ENCODE measurements at places on chromosomes 6 and 20.

GRCh38 chr6:53335224-53335994 is 13.3 kb downstream of the ELOVL5 start:
- peaks cover 13% of the 10 kb centered on the region for H3K36me3 ChIP-seq
- H3K4me1 ChIP-seq = peaks cover 77% of the 10 kb centered on the region
- H3K4me3 ChIP-seq = peak overlapping the region; percentile 60

GRCh38 chr6:93728150-93728549 is 308.8 kb upstream of the EPHA7 start:
- no peaks in the 10 kb centered on the region for H3K4me1 ChIP-seq
- H3K27me3 ChIP-seq = no peaks in the 10 kb centered on the region
- H3K4me3 ChIP-seq = no peak overlapping the region
- no peak for DNase-seq
- H3K27ac ChIP-seq = no peak overlapping the region

GRCh38 chr6:163806755-163807499 is 392.4 kb downstream of the QKI start:
- no peak overlapping the region for H3K27ac ChIP-seq
- DNase-seq = no peak
- H3K36me3 ChIP-seq = no peaks in the 10 kb centered on the region
- no peak overlapping the region for H3K4me3 ChIP-seq

DNA sequence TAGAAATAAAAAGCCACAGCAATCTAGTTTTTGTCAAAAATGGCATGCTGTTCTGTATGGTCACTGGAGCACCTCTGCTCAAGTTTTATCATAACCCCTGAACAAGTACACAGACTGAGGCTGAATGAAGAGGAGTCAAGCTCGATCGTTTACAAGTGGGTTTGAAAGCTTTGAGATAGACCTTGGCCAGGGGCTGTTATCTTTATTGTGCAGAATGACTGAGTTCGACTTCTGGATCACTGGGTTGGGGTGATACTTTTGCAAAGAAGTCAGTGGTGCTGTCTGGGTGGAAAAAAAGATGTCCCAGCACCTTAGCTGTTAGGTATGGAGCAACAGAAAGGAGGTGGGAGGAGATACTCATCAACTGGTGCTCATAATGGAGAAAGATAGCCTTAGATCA is 446.0 kb downstream of the HACE1 start:
- no peak for DNase-seq
- no peaks in the 10 kb centered on the region for H3K36me3 ChIP-seq
- H3K27me3 ChIP-seq = no peaks in the 10 kb centered on the region
- H3K27ac ChIP-seq = no peak overlapping the region
- no peaks in the 10 kb centered on the region for H3K4me1 ChIP-seq

GRCh38 chr6:89952686-89953085 is 58.4 kb downstream of the GJA10 start:
- H3K4me3 ChIP-seq = no peak overlapping the region
- H3K36me3 ChIP-seq = peaks cover 32% of the 10 kb centered on the region
- H3K27ac ChIP-seq = peak overlapping the region; percentile 49
- peak; percentile 28 for DNase-seq
- H3K27me3 ChIP-seq = no peaks in the 10 kb centered on the region

DNA sequence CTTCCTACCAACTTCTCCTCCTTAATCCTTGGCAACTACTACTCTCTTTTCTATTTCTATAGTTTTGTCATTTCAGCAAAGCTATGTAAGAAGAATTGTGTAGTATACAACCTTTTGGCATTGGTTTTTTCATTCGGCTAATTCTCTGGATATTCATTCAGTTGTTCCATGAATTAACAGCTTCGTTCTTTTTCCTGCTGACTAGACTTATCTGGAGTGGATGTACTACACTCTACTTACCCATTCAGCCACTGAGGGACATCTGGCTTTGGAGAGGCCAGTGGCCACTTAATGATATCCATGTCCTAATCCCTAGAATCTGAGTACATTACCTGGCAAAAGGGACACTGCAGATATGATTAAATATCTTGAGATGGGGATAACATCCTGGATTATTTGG is 623.9 kb downstream of the DOK5 start:
- H3K4me3 ChIP-seq = no peak overlapping the region
- H3K27ac ChIP-seq = no peak overlapping the region
- no peaks in the 10 kb centered on the region for H3K27me3 ChIP-seq
- DNase-seq = no peak
- no peaks in the 10 kb centered on the region for H3K4me1 ChIP-seq

DNA sequence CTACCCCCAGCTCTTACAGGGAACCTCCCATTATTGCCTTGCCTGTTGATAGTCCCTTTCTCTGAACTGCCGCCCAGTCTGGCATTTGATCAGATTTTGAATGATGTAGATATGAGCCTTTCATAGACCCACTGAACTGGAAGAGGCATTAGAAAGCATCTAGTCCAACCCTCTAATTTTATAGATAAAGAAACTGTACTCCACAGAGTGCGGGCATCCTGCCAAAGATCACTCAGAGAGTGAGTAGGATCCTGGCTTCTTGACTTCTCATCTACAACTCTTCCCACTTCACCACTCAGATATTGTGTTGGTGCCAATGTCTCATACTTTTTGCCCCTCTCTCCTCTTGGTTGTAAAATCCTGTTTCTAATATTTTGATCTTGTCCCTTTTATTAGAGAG is 179.2 kb upstream of the BMP2 start:
- no peak overlapping the region for H3K4me3 ChIP-seq
- DNase-seq = no peak
- no peaks in the 10 kb centered on the region for H3K27me3 ChIP-seq

DNA sequence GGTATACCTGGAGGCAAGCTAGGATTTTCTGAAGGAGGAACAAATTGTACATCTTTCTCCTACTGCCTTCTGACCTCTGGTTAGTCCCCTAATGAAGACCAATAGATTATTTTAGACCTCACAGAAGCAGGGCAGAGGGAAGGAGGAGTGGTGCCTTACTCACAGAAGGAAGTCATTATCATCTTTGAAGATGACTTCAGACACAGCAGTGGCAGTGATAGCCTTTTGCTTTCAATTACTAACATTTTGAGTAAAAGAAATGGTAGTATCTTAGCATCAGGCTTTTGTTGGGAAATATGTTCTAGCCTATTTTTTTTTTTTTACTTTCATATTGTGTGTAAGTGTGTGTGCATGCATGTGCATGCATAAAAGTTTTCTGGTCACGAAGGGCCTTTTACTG is 164.2 kb upstream of the PLN start:
- H3K27me3 ChIP-seq = no peaks in the 10 kb centered on the region
- no peaks in the 10 kb centered on the region for H3K36me3 ChIP-seq
- H3K4me3 ChIP-seq = no peak overlapping the region
- H3K27ac ChIP-seq = no peak overlapping the region
- H3K4me1 ChIP-seq = no peaks in the 10 kb centered on the region
- no peak for DNase-seq

DNA sequence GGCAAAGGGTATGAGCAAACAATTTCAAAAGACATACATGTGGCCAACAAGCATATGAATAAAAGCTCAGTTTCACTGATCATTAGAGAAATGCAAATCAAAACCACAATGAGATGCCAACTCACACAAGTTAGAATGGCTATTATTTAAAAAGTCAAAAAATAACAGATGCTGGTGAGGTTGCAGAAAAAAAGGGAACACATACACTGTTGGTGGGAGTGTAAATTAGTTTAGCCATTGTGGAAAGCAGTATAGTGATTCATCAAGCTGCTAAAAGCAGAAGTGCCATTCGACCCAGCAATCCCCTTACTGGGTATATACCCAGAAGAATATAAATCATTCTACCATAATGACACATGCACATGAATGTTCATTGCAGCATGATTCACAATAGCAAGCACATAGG is 6.7 kb upstream of the KHDC1L start:
- H3K27ac ChIP-seq = no peak overlapping the region
- no peak for DNase-seq
- no peaks in the 10 kb centered on the region for H3K27me3 ChIP-seq
- no peaks in the 10 kb centered on the region for H3K4me1 ChIP-seq
- no peak overlapping the region for H3K4me3 ChIP-seq
- no peaks in the 10 kb centered on the region for H3K36me3 ChIP-seq

DNA sequence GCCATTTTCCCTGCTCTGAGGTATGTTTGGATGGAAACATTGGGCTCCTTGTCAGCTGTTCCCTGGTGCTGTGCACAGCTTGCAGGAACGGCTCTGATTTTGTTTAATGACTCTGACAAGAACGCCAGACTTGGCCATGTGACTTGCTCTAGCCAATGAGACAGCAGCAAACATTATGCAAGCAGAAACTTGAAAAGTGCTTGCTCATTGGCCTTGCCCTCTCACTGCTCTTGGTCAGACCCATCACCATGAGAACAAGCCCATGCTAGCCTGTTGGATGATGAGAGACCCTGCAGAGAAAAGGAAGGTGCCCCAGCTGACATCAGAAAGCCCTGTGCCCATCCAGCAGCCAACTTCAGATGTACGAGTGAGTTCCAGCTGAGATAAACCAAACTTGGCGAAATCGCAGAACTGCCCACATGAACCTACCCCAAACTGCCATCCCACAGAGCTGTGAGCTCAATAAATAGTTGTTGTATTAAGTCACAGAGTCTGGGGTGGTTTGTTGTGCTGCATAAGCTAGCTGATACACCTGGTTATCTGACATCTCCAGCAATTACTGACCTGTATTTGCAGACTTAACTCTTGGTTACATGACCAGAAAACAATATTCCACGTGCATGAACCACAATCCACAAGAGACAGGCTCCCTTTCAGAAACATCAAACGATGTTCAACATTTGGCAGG is 96.9 kb downstream of the JPH2 start:
- no peak for DNase-seq
- peaks cover 4% of the 10 kb centered on the region for H3K4me1 ChIP-seq
- H3K4me3 ChIP-seq = no peak overlapping the region
- no peak overlapping the region for H3K27ac ChIP-seq
- H3K36me3 ChIP-seq = no peaks in the 10 kb centered on the region

DNA sequence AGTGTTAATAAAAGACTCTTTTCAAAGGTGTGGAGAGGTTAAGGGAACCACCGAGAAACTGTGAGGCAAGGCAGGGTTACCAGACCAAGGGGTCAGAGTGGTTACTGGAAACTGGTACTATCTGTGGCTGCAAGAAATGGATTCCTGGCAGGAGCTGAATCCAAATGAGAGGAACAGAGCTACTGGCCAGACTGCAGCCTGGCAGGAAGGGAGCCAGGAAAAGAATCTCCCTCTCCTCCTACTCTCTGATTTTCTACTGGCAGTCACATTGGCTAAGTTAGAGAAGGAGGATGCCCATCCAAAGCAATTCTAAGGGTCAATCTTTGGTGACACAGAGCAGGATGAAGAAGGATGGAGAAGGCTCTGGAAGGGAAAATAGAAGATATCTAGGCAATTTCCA is 211.5 kb downstream of the GRM1 start:
- H3K27ac ChIP-seq = no peak overlapping the region
- no peak overlapping the region for H3K4me3 ChIP-seq
- no peak for DNase-seq
- no peaks in the 10 kb centered on the region for H3K36me3 ChIP-seq
- no peaks in the 10 kb centered on the region for H3K27me3 ChIP-seq

GRCh38 chr6:41967312-41968287 is 26.0 kb upstream of the CCND3 start:
- peaks cover 68% of the 10 kb centered on the region for H3K4me1 ChIP-seq
- no peaks in the 10 kb centered on the region for H3K27me3 ChIP-seq
- no peak for DNase-seq
- H3K27ac ChIP-seq = no peak overlapping the region
- H3K4me3 ChIP-seq = no peak overlapping the region

- no peak for DNase-seq
- H3K27ac ChIP-seq = no peak overlapping the region
- H3K4me3 ChIP-seq = no peak overlapping the region
- H3K36me3 ChIP-seq = no peaks in the 10 kb centered on the region
- H3K27me3 ChIP-seq = no peaks in the 10 kb centered on the region
- H3K4me1 ChIP-seq = no peaks in the 10 kb centered on the region
Measured at GRCh38 chr6:164502833-164503232, 806.6 kb downstream of the C6orf118 start.

- peak overlapping the region; percentile 10 for H3K27ac ChIP-seq
- H3K4me3 ChIP-seq = no peak overlapping the region
- H3K36me3 ChIP-seq = peaks cover 80% of the 10 kb centered on the region
- H3K27me3 ChIP-seq = no peaks in the 10 kb centered on the region
Measured at GRCh38 chr6:36492621-36493020, 49.8 kb downstream of the KCTD20 start.

- no peak for DNase-seq
- no peak overlapping the region for H3K27ac ChIP-seq
- no peaks in the 10 kb centered on the region for H3K4me1 ChIP-seq
- H3K36me3 ChIP-seq = no peaks in the 10 kb centered on the region
- no peaks in the 10 kb centered on the region for H3K27me3 ChIP-seq
- no peak overlapping the region for H3K4me3 ChIP-seq
Measured at GRCh38 chr6:56282391-56282790, 35.0 kb upstream of the COL21A1 start.

- H3K27ac ChIP-seq = peak overlapping the region; percentile 78
- DNase-seq = no peak
- H3K36me3 ChIP-seq = peaks cover 99% of the 10 kb centered on the region
- peaks cover 82% of the 10 kb centered on the region for H3K4me1 ChIP-seq
Measured at GRCh38 chr6:24859608-24860200, 61.0 kb upstream of the ARMH2 start.

- H3K4me1 ChIP-seq = no peaks in the 10 kb centered on the region
- H3K27me3 ChIP-seq = no peaks in the 10 kb centered on the region
- peaks cover 13% of the 10 kb centered on the region for H3K36me3 ChIP-seq
Measured at GRCh38 chr6:130167655-130168054, 55.1 kb downstream of the SAMD3 start.

DNA sequence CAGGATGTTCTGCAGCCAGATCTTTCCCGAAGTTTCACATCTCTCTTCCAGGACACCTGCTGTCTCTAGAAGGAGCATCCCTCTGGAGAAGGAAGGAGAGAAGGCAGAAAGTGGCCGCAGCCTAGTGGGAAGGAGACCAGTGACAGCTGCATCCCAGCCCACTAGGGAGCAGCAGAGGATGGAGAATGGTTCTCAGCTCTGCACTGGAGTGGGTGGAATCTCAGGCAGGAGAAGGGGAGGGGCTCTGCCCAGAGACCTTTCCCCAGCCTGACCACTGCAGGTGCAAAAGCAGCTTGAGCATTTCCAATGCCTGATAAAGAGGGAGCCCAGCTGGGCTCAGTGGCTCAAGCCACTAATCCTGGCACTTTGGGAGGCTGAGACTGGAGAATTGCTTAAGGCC is 32.3 kb downstream of the NCR2 start:
- peaks cover 56% of the 10 kb centered on the region for H3K27me3 ChIP-seq
- H3K4me1 ChIP-seq = peaks cover 26% of the 10 kb centered on the region
- H3K36me3 ChIP-seq = no peaks in the 10 kb centered on the region
- H3K27ac ChIP-seq = no peak overlapping the region
- H3K4me3 ChIP-seq = no peak overlapping the region
- DNase-seq = no peak

DNA sequence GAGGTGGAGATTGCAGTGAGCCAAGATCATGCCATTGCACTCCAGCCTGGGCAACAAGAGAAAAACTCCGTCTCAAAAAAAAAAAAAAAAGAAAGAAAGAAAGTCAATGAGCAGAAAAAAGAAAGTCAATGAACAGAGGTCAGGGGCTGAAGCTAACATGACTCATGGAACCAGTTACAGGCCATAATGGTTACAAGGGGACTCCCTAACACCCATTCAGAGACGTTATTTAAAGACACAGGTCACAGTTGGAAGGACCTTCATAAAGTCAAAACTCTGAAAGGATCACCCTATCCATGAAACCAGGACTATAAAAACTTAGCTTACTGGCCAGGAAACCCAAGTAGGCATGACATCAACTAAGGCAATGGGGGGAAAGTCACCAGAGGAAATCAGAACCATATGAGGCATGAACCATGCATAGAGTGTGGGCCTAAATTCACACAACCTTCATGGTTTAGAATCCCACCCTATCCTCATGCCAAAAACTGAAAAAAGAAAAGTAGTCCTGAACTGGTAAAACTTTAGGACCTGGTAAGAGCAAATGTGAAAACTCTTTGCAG is 18.2 kb downstream of the FBXL4 start:
- H3K27me3 ChIP-seq = no peaks in the 10 kb centered on the region
- no peak overlapping the region for H3K27ac ChIP-seq
- H3K4me3 ChIP-seq = no peak overlapping the region
- peaks cover 8% of the 10 kb centered on the region for H3K36me3 ChIP-seq

All from CD4-positive, alpha-beta T cell (primary cell).